Retinal pigment epithelial cell (primary cell): ENCODE measurements at places on chromosomes 7 and 10.

- no peak for DNase-seq
These were observed 425.4 kb downstream of the RPS24 start for GRCh38 chr10:78458983-78459638.

- no peak for DNase-seq
These were observed 9.7 kb downstream of the MDFIC start for GRCh38 chr7:114931656-114932011.

DNA sequence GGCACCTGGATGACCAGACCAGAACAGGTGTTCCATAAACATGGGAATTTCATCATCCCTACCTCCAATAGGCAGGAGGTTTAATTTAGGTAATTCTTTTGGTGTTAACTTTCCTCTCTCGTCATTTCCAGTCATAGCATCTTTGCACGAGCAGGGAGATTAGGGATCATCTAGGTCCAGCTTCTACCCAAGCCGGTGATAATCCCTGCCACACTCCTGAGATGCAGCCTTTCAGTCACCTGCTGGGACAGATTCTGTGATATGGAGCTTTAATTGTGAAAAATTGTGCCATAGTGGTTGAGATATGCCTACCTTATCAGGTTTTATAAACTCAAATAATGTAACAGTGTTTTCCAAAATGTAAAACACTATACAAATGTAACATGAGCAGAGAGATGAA, 191.8 kb upstream of the AOAH start:
- DNase-seq: no peak

DNA sequence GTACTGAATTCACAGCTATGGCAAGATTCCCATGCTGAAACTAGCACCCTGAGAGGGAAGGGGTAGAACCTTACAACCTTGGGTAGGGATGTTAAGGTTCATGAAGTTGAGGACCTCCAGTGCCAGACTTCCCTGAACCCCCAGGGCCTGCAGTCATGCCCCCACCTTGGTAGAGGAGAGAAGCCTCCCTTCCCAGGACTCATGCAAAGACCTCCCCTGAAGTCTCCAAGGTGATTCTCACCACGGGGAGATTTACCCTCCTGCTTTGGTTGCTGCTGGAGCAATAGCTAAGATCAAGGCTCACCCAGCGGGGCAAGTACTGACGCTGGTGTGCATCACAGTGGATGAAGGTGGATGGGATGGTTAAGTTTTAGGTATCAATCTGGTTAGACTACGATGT, 49.1 kb upstream of the PFKP start:
- no peak for DNase-seq
